K562 (cell line): ENCODE measurements at places on chromosomes 3 and 15. TPM values are rescaled to one million over a fixed set of nuclear protein-coding genes. Genes with fewer than 3 reads are reported as not detected.

- H3K4me3 ChIP-seq = no peak overlapping the region
- H3K4me1 ChIP-seq = no peaks in the 10 kb centered on the region
- no peaks in the 10 kb centered on the region for H3K27me3 ChIP-seq
- H3K36me3 ChIP-seq = no peaks in the 10 kb centered on the region
Measured at GRCh38 chr3:87420171-87420570, 143.8 kb upstream of the POU1F1 start.

GRCh38 chr3:164332831-164333802, 745.2 kb downstream of the SI start:
- no peak for DNase-seq
- H3K27ac ChIP-seq = no peak overlapping the region
- no peaks in the 10 kb centered on the region; the same call in 1 of the 2 replicates for H3K4me1 ChIP-seq

DNA sequence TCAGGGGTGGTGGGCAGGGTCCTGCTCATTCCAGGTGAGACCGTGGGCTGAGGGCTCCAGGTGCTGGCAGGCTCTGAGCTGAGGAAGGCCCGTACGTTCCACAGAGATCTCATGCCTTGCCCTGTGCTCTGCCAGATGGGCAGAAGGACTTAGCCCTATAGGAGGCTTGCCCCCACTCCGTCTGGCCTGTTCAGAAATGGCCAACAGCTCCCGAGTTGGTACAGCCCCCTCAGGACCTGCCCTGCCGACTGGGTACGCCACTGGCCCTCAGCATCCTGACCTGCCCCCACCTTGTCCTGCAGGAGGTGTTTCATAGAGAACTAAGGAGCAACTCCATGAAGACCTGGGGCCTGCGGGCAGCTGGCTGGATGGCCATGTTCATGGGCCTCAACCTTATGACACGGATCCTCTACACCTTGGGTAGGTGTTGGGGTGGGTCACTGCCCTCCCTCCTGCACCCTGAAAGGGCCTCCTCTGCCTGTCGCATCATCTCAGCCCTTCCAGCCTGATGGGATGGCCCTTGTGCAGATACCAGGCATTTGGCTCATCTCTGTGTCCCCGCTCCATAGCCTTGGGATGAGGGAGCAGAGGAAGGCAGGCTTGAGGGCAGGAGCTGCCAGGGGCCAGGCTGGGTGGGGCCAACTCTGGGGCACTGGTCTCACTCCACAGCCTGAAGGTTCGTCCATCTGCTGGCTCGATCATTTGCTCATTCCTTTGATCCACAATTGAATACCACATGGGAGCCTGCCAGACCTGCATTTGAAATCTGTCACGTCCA, 14.2 kb downstream of the TMEM43 start:
- peaks cover 5% of the 10 kb centered on the region for H3K4me1 ChIP-seq
- no peak overlapping the region for H3K4me3 ChIP-seq
- no peak overlapping the region for H3K27ac ChIP-seq
- no peaks in the 10 kb centered on the region for H3K27me3 ChIP-seq

DNA sequence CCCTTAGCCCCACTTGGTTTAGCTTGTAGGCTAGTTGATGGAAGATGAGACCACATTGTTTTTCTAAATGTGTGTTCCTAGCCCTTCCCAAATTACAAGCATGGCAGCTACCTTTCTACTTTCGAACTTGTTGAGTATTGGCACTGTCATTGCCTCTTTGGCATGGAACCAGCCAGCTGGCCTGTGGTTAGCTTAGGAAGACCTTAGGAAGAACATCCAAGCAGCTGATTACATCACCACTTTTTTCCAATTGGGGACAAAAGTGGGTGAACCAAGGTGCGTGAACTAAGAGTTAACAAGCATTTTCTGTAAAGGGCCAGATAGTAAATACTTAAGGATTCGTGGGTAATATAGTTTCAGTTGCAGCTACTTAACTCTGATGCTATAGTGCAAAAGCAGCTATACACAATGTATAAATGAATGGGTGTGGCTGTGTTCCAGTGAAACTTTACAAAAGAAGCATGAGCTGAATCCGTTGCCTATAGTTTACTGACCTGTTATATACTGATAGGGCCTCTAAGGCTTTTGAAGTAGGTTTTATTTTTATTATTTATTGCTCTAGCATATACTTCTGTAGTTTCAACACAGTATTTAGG, 8.5 kb downstream of the KLHL18 start:
- no peak overlapping the region for H3K4me3 ChIP-seq
- peaks cover 70% of the 10 kb centered on the region for H3K36me3 ChIP-seq
- H3K27ac ChIP-seq = no peak overlapping the region
- DNase-seq = no peak
- H3K27me3 ChIP-seq = no peaks in the 10 kb centered on the region
- peaks cover 18% of the 10 kb centered on the region; the same call in 2 of the 3 replicates for H3K4me1 ChIP-seq

DNA sequence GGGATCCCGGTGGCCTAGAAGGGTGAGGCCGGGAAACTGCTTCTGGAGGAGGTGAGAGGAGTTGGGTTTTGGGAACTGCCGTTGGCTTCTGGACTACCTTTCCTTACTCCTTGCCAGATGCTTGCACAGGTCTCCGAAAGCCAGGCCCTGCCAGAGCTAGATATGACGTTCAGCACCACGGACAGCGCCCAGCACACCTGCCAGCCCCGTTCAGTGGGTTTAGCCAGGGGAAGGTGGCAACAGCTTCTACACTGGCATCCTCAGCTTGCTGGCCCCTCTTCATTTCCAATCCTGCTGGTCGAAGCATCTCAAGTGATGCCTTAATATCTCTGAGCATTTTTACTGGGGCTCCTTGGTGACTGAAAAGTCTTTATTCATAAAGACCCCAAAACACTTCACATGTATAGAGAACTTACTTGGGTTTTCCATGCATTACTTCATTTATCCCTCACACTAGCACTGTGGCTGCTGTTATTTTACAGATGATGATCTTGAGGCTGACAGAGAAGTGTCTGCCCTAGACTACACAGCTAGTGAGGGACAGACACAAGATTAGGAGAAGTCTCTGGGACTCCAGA, 21.9 kb downstream of the HCN4 start:
- no peak overlapping the region for H3K4me3 ChIP-seq
- H3K36me3 ChIP-seq = no peaks in the 10 kb centered on the region
- peak; percentile 75 for DNase-seq
- H3K4me1 ChIP-seq = no peaks in the 10 kb centered on the region

DNA sequence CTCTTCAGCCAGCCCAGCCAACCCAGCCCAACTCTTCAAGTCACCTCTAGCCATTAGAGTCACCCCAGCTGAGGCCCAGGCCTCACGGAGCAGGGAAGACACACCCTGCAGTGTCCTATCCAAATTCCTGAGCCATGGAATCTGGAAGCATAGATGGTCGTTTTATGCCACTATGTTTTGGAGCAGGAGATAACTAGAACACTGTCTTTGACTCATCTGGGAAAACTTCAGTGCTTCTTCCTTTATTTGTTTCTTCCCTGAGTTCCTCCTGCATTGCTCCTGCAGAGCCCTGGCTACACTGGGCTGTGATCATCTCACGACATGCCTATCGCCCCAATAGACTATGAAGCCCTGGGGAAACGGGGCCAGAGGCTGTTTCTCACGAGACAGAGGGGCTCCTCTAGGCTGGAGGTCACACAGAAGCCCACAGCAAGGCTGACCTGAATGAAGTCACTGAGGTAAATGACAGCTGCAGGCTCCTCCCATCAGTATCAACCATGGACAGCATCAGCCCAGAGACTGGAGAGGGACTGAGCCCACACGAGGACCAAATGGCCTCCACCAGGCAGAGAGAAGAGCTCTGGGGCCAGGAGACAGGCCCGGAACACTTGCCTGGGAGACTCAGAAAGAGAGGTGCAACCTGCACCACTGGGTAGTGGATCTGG, 22.7 kb downstream of the CRABP1 start:
- no peak overlapping the region for H3K4me3 ChIP-seq
- H3K27me3 ChIP-seq = peaks cover 57% of the 10 kb centered on the region
- no peak for DNase-seq

DNA sequence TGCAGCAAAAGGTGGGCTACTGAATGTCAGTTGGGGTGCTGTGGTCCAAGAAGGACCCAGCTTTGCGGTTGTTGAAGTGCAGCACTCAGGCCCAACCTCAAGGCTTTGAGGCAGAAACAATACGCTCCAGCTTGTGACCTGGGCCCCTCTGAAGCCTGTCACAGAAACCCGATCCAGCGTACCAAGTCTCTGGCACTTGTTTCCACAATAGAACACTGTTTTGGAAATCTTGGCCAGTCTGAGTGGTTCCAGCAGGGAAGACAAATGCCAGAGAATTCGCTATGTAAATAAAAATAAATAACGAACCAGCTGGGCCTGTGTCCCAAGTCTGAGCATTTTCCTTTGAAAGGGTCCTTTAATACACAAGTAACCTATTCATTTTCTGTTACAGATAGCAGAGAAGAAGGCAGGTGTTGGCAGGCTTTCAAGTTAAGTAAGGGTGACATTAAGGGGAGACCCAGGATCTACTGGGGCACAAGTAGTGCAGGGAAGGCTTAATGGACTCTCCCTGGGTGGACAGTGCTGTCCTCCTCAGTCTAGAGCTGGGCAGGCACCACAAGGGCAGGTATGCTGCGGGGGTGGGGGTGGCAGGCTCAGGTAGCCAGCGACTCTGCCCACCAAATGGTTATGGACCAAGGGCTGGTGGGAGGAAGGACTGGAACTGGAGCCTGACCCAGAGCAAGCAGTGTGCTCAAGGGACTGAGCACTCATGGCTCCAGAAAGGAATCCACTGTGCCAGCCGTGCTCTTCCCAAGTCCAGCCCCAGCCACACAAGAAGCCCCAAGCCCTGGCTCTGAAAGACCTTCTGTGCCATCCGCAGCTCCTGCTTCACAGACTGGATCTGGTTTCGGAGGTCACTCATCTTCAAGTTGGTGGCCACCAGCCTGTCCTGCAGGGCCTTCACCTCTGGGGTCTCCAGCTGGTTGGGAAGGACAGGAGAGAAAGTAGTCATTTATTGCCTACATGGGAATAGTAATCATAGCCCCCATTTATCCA, 26.3 kb downstream of the CCDC13 start:
- H3K4me3 ChIP-seq = no peak overlapping the region
- no peak overlapping the region for H3K27ac ChIP-seq
- DNase-seq = no peak
- no peaks in the 10 kb centered on the region for H3K4me1 ChIP-seq
- no peaks in the 10 kb centered on the region for H3K36me3 ChIP-seq

GRCh38 chr3:128878556-128879124, 780 bp upstream of the ACAD9 start:
- peaks cover 12% of the 10 kb centered on the region; the same call in 2 of the 3 replicates for H3K4me1 ChIP-seq
- no peaks in the 10 kb centered on the region for H3K27me3 ChIP-seq
- DNase-seq = peak; percentile 35
- peak overlapping the region; percentile 98 for H3K27ac ChIP-seq
- peaks cover 28% of the 10 kb centered on the region; the same call in 2 of the 3 replicates for H3K36me3 ChIP-seq

GRCh38 chr3:121629601-121630000, 31.1 kb downstream of the HCLS1 start:
- H3K4me1 ChIP-seq = no peaks in the 10 kb centered on the region
- H3K27ac ChIP-seq = no peak overlapping the region

DNA sequence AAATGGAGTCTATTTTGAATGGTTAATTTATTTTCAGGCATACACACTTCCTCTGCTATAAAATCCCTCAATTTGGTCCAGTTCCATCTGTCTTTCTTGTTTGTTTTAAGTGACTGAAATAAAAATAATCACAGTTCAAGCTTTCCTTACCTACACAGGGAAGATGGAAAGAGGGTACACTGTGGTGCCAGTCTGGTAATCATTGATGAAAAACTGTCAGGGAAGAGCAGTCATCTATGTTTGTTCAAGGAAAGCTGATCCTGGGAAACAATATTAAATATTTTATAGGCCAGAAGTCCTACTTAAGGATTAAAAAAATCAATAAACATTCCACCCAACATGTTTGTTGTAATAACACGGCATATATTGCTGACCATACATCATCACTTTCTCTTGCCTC, 115.2 kb upstream of the KCNMB2 start:
- no peaks in the 10 kb centered on the region for H3K27me3 ChIP-seq
- H3K4me1 ChIP-seq = no peaks in the 10 kb centered on the region

SCAANT1 gene
- not detected in 2 replicates for total RNA-seq

CGNL1 gene
- total RNA-seq = 0.07 and 0.18 TPM in 2 replicates

NRG4 gene
- total RNA-seq = 1.5 TPM in 2 replicates

FBXO45 gene
- total RNA-seq = 33.3 and 37.0 TPM in 2 replicates

VEPH1 gene
- total RNA-seq = 4.6 and 5.1 TPM in 2 replicates

ERICH6 gene
- total RNA-seq = not detected in 2 replicates

DUOX1 gene
- total RNA-seq = 0.22 TPM in 2 replicates

ITIH4 gene
- 0.62 and 0.96 TPM in 2 replicates for total RNA-seq

ITIH3 gene
- 0.25 and 0.35 TPM in 2 replicates for total RNA-seq

SLC22A13 gene
- 0.29 and 0.49 TPM in 2 replicates for total RNA-seq
